Lung microvascular endothelial cell (primary cell): ENCODE measurements at places on chromosomes 5 and 9. TPM values are rescaled to one million over a fixed set of nuclear protein-coding genes. Genes with fewer than 3 reads are reported as not detected.

Gene ZNF618
- 6.7 and 8.1 TPM in 2 replicates for total RNA-seq

Gene CAVIN4
- 1.8 and 2.0 TPM in 2 replicates for total RNA-seq

Gene LCN15
- 0.22 TPM in 1 of 2 replicates, not detected in the other for total RNA-seq

Gene LECT2
- total RNA-seq = not detected in 2 replicates

DNA sequence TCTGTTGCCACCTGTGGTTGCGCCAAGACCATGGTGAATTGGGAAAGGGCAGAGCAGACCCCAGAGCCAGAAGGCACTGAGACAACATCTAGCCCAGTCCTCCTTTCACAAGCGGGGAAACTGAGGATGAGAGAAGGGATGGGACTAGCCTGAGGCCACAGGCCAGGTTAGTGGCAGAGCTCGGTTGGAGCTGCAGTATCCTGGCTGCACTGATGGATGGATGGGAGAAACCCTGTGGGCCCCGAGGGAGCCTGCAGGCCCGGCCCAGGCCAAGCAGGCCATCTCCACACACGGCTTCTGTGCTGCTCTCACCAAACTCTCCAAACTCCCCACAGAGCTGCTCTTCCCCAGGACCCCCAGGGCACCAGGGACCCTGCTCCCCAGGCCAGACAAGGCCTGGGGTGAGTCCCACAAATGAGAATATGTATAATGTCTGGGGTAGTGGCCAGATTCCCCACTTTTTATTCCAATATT lies 60.2 kb downstream of the TSTD2 start:
- no peak for DNase-seq

DNA sequence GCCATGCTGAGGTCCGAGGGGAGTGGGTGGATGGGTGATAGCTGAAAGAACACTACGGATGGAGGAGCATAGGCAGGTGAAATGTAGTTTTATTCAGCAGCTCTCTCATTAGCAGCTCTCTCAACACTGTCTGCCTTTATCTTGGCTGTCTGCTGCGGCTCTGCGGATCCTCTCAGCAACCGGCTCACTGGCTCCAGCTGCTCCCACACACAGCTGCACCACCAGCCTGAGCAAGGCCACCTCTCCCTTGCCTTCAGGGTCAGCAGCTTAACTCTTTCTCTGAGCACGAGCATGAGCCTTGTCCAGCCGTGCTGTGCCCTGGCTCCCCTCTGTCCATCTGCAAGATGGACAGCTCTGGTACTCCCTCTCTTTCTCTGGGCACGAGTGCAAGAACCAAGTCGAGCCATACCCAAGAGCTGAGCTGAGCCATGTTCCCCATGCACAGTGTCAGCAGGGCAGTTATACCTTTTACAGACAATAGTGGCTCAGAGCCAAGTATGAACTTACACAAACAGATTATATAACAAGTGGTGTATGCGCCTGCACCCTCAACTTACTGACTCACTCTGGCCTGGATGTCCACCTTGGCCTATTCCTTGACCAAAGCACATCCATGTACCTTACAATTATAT lies 108.5 kb downstream of the MACIR start:
- no peak for DNase-seq

GRCh38 chr9:133144904-133145851 lies 18.5 kb downstream of the GBGT1 start:
- DNase-seq = no peak

DNA sequence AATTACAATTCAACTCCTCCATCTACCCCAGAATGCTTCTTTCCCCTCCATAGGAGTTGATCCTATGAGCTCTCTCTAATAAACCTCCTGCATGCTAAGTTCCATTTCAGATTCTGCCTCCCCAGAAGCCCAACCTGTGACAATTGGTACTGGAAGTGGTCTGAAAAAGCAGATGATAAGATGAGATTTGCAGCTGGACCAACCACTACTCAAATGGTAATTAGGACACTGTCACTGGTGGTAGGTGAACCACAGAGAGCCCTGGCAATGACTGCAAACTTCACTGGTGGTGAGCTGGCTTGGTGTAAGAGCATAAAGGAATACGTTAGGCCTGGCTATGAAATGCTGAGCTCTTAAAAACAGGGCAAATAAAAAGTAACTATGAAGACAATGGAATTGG lies 112.6 kb downstream of the ESM1 start:
- no peak for DNase-seq

DNA sequence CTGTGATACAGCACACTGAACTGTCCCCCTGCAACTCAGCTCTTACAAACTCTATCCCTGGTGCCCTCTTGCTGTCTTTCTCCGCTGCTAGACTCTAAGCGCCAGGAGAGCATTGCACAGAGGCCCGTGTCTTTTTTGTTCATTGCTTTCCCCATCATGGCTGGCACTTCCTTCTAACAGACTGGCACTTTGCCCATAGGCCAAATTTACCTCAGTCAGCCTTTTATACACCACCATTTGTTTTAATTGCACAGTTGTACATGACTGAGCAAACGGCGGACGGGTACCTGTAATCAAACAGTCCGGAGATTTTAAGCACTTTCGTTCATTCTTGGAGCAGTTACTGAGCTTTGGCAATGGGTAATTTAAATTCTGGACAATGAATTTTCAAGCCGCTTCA lies 102.2 kb upstream of the CLINT1 start:
- DNase-seq = no peak

DNA sequence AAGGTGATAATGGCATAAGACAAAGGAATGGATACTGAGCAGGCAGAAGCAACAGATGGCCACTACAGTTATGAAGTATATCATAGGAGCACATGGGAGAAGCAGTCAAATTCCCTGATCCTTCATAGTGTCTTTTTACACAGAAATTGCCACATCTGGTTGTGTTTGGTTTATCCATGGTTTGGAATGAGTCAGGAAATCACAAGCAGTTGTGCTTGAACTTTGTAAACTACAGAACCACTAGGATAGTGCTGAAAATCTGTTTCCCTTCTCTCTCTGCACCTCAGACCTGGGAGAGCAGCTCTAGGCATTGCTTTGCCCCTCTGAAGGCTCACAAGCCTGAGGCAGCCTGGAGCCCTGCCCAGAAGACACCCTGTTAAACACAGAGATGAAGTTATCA lies 134.0 kb downstream of the DMRT2 start:
- no peak for DNase-seq

- no peak for DNase-seq
These were observed 13.2 kb downstream of the ITK start for GRCh38 chr5:157193699-157194424.

GRCh38 chr9:113946496-113947115 lies 70.5 kb downstream of the ZNF618 start:
- no peak for DNase-seq

- DNase-seq = peak; percentile 45
These were observed 159.9 kb downstream of the FANCC start for GRCh38 chr9:95157481-95158151.

DNA sequence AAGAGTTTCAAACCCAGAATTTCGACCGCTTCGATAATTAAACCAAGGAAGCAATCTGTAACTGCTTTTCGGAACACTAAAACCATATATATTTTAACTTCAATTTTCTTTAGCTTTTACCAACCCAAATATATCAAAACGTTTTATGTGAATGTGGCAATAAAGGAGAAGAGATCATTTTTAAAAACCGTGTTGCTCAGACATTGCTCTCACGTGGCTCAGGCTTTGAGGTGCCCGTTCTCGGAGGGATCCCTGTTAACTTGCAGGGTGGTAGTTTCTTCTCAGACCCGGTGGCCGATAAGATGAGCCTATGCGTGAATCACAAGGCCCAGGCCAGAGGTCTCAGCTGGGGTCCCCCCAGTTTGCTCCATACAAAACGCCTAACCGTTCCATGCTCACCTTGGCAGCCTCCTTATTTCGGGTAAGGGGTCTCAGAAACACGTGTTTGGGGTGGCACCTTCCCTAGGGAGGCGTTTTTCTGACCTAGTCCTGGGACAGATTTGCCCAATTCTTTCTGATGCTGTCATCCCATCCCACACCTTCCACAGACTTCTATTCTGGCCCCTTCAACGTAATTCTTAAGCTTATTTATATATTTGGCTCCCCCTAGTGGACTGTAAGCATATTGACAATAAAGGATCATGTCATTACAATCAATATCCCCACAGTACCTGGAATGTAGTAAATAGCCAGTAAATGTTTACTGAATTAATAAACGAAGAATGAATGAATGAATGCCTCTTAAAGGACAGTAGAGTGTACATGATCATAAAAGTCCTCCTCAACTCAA lies 48.1 kb downstream of the THBS4 start:
- peak; percentile 61 for DNase-seq

GRCh38 chr5:3311433-3311832 lies 284.2 kb upstream of the IRX1 start:
- DNase-seq = peak; percentile 93

GRCh38 chr9:16202914-16203728 lies 650.3 kb downstream of the CCDC171 start:
- DNase-seq = no peak

GRCh38 chr5:167947306-167947705 lies 344.1 kb upstream of the WWC1 start:
- no peak for DNase-seq

GRCh38 chr5:139141446-139142204 lies 56.5 kb downstream of the SIL1 start:
- DNase-seq = peak; percentile 36

GRCh38 chr9:135474915-135475314 lies 4.7 kb upstream of the PPP1R26 start:
- DNase-seq = peak; percentile 55

DNA sequence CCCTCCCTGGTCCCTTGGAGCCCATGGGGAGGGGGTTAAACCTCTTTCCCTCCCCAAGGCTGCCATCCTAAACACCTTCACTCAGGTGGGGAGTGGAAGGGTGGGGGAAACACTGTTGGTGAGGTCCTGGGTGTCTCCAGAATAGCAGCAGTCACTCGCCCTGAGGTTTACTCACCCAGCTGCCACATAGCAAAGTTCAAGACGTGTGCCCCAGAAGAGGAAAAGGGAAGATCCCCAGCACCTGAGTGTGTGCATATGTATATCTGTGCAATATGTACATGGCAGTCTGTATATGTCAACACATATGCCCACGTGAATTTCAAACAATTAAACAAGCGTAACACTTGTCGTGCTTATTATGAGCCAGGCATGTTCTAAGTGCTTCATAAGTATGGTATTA lies 31.3 kb upstream of the SMU1 start:
- no peak for DNase-seq

DNA sequence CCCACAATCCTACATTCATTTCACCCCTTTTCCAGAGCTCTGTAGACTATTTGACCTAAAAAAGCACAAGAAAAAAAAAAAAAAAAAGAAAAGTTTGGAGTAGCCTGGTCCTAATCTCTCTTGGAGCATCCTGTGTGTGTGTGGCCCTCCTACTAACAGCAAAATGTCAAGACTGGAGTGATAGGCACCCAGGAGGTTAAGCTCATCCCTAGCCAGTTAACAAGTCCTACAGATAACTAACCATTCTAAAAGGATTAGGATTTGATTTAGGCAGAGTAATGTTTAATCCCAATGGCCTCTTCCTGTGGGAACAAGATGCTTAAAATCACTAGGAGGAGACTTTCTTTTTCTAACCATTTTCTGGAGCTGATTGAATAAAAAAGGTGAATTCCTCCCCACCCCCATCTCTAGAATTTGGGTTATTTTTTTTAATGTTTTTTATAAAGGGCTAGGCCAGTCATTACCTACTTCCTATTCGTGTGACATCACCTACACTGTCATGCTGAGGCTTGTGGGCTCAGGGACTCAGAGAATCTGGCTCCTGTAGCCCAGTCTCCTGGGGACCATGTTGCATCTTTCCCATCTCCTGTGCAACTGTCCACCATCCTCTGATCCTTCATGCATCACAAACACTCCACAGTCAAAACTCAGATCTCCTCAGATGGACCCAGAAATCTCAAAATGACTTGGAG lies 43.2 kb upstream of the NR3C1 start:
- DNase-seq = no peak

- DNase-seq = no peak
These were observed 355.1 kb upstream of the RFX3 start for GRCh38 chr9:3880851-3881250.
